Kidney (tissue), 22 donors: ENCODE measurements at places on chromosomes 6 and 20.

DNA sequence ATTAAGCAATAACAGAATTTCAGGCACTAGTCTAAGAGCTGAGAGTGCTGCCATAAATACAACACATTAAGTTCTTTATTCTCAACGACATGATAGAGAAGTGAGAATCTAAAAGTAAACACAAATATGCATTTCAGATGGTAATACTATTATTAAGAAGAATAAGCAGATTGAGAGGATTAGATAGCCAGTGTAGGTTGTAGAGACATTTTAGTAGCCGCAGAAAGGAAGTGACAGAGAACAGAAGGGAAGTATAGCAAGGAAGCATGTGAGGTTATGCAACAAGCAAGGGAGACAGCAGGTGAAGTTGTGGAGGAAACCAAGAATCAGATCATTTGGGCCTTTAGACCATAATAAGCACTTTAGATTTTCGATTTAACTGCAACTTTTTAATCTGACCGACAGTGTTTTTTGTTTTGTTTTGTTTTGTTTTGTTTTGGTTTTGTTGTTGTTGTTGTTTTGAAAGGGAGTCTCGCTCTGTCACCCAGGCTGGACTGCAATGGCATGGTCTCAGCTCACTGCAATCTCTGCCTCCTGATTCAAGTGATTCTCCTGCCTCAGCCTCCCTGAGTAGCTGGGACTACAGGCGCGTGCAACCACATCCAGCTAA is 737.0 kb upstream of the ADGRB3 start:
- DNase-seq: no peak

GRCh38 chr20:62787321-62787720 is 9.0 kb upstream of the MRGBP start:
- DNase-seq: no peak

GRCh38 chr6:122799916-122800686 is 11.0 kb downstream of the SMPDL3A start:
- DNase-seq: no peak

- DNase-seq: no peak
Measured at GRCh38 chr20:63968136-63968927, 1.4 kb downstream of the ZNF512B start.

DNA sequence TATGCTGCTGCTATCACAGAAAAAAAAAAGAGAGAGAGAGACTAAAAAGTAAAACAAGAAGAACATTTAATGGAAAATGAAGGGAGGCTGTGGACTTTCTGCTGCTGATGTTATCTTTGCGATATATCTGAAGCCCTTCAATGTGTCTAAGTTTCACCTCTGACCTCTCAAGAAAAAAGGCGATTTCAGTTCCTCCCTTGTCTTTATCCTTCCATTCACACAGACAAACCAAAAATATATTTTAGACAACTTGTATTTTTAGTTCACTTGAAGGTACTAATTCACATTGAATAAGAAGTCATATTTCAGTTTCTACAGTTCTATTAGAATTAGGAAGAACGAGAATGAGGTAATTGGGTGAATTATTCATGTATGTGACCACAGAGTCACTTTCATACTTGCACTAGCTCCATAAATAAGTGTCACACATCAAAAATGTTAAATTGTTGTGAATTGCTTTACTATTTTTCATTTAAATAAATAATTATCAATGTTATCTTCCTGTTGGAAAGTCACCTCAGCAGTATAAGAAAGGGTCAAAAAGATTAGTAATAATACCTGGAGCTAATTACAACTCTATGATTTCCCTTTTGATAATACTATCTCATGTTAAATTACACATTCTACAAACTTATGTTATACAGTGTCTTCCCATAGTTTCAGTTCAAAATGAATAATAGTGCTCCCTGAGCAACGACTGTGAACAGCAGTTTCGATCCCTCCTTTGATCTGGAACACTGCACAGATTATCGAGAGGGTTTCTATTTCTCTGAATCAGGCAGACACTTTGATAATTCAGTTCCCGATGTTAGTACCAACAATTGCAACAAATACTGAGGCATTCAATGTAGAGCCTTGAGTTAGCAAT is 85.2 kb upstream of the PLCB4 start:
- no peak for DNase-seq

GRCh38 chr6:44257025-44257752 is at the start of gene SLC35B2:
Gene SLC35B2 (minus strand): TSS chr6:44257528. CDS start chr6:44257410, 118 bp downstream.
- DNase-seq: peak; percentile 91

GRCh38 chr6:151772446-151772845 is 35.0 kb upstream of the ESR1 start:
- DNase-seq: no peak

DNA sequence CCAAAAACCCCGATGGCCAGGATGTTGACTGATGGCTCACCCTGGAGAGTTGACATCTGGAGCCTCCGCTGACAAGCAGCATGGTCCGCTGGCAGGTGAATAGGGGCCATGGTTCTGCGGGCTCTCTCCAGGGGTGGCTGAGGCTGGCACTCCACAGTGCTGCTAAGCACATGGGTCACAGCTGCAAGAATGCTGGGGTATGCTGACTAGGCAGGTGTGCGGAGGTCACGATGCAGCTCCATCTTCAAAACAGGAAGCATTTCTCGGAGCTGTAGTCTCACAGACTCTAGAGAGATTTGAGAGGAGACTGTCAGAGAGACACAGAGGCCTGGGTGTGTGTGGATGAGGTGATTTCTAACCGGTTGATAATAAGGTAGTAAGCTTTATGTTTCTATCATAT is 341.6 kb downstream of the NRN1 start:
- no peak for DNase-seq

DNA sequence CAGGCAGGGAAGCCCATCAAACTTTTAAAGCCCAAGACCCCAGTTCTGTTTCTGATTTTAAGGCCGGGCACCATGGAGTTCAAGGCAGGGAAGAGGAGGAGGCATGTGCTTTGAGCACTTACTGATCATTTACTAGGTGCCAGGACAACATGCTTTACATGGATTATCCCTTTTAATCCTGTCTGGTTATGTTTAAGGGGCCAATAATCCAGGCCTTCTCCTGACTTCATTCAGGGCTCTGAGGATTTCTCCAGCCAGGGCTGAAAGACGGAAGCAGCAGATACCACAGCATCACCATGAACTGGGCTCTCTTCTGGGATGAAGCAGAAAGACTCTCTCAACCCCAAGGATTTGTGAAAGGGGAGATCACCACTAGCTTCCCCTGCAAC is 4.1 kb downstream of the CCND3 start:
- DNase-seq: no peak

GRCh38 chr6:139642346-139642745 is 267.9 kb upstream of the CITED2 start:
- DNase-seq: no peak

GRCh38 chr20:1862663-1863053 is 32.5 kb upstream of the SIRPA start:
- no peak for DNase-seq

- DNase-seq: no peak
Measured at GRCh38 chr6:33008944-33009861, at the start of gene HLA-DOA. Gene HLA-DOA (minus strand): TSS chr6:33009591.

DNA sequence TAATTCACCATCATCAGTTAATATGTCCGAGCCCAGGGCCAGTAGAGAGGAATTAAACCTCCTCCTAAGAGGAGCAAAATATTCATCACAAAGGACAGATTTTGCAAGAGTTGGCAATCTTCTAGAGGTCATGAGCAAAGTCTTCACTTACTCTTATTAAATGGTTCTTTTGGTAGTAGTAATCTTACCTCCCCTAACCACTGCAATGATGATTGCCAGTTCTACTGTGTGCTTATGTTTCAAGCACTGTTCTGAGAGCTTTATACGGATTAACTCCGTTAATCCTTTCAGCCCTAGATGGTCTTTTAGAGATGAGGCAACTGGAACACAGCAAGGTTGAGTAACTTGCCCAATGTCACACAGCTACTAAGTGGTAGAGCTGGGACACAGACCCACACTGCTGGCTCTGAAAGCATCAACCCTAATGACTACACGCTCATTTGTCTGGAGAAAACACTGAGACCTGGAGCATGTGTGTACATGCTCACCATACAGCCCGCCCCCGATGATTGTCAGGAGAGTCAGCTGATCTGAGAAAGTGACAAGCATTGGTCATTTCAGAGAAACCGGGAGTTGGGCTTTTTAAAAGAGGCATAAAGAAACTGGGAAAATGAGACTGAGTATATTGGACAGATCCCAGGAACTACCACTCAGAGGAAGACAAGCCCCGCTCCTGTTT is 276.0 kb downstream of the NRN1 start:
- no peak for DNase-seq

- DNase-seq: no peak
Measured at GRCh38 chr20:38833857-38834164, 28.3 kb downstream of the PPP1R16B start.

- no peak for DNase-seq
Measured at GRCh38 chr20:5230544-5230943, 86.2 kb downstream of the PROKR2 start.

DNA sequence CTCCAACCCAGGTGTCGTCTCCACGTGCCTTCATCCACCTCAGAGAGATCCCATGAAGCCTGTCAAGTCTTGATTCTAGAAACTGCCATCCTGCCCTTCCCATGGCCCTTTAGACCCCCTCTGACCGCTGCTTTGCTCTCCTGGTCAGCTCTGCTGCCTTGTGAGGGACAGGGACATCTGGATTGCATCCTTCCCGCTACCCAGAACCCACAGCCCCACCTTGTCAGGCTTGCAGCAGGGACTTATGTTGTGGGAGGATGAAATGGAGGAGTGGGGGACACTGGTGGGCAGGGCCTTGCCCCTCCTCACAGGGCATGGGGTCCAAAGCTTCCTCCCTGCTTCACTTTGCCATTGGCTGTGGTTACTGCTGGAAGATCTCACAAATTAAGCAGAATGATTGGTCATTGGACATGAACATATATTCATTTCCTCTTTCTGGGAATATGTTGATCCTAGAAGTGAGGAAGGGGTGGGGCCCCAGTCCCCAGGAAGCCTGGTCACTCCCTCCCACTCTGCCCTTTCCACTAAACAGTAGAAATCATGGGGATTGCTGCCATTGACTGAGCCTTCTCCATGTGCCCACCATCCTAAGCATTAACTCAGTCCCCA is 4.5 kb downstream of the GLP1R start:
- DNase-seq: no peak

- DNase-seq: peak; percentile 34
Measured at GRCh38 chr6:31356216-31356945, 598 bp downstream of the HLA-B start.

DNA sequence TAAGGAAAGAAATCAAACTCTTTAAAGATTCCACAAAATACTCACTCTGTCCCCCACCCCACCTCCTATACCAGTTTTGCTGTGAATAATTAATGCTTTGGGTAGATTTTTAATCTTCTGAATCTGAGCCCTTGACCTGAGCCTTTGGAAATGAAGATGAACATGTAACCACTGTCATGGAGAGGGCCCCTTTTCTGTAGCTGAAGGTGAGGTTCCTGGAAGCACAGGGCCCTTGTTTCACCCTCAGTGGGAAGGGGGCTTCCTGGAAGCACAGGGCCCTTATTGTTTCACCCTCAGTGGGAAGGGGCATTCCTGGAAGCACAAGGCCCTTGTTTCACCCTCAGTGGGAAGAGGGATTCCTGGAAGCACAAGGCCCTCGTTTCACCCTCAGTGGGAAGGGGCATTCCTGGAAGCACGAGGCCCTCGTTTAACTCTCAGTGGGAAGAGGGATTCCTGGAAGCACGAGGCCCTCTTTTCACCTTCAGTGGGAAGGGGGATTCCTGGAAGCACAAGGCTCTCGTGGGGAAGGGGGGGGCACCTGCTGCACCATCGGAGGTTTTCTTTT is 75.7 kb downstream of the DACT2 start:
- DNase-seq: no peak

DNA sequence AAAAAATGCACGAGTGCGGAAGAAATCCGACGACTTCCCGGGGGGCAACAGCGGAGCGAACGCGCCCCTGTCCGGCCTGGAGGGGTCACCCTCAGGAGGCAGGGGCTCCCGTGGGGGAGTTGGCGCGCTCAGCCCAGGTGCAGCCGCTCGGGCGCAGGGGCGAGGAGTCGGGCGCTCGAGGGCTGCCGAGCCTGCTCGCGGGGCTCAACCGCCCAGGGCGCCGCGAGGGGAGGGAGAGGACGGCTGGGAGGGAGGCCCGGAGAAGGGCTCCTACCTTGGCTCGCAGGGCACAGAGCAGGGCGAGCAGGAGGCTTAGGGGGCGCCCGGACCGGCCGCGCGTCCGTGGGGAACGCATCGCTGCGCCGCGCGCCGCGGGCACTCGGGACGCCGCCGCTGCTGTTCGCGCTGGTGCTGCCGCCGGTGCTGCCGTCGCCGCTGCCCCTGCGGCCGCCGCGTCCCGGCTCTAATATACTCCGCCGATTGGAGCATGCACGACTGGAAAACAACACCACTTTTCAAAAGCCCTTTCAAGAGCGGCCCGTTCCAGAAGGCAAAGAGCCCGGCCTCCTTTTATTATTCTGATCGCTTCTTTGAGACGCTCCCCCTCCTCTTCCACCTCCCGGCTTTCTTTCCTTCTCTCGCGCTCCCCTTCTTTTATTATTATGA is 490 bp downstream of the JAG1 start:
- DNase-seq: peak; percentile 41

DNA sequence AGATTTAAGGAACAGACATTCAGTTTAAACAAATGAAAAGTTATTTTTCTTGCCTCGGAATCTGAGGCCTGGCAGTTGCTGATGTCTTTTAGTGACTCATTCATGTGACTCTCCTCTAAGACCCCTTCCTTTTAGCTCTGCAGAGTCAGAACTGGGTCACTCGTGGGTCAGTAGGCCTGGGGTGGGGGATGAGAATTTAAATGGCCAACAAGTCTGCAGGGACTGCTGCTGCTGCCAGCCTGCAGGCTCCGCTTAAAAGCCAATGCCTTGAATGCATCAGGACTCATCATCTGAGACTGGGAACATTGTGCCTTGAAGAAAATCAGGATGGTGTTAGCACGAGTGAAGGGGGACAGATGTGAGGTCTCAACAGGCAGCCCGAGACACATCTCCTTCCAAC is 404.3 kb downstream of the CDH26 start:
- DNase-seq: peak; percentile 22

DNA sequence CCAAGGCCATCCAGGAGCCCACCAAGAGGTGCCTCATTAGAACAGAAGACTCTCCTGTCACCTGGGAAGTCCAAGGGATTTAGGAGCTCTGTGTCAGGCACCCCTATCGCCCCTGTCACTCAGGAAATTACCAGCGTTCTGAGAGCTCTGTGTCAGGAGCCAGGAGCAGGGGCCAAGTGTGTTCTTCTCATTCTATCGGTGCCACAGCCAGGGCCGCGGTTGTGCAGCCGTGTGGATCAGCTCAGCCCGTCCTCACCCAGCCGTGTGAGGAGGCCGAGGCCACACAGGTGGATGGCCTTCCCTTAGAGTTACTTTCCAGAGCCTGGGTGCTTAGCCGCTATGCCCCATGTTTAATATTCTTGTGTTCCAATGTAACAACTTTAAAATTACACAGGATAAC is 9.8 kb downstream of the MTG2 start:
- no peak for DNase-seq

- no peak for DNase-seq
Measured at GRCh38 chr6:166435574-166435973, 52.8 kb upstream of the MPC1 start.

DNA sequence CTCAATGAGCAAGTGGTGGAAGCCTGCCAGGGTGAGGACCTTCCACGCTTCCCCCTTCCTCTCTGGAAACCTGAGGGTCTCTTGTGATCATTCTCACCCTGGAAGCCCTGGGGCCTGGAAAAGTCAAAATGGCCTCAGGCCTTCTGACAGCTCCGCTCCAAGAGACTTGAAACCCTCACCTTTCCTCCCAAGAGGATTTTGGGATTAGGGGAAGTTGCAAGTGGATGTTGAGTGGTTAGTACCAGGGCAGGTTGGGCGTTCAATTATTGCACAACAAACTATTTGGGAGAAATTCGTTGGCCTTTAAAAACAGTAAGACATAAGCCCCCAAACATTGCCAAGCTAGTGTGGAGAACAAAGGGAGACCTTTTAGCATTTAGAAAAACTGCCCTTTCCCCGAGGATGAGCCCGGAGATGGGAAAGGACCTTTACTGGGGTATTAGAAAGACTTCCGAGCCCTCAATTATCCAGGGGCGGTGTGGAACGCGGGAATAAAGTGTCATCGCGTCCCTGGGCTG is 4.7 kb downstream of the NKX2-2 start:
- no peak for DNase-seq
